Left lobe of liver (tissue), 2 donors: ENCODE measurements at places on chromosomes 6 and 20.

GRCh38 chr20:22863826-22864225, 171.3 kb upstream of the SSTR4 start:
- no peak for DNase-seq

DNA sequence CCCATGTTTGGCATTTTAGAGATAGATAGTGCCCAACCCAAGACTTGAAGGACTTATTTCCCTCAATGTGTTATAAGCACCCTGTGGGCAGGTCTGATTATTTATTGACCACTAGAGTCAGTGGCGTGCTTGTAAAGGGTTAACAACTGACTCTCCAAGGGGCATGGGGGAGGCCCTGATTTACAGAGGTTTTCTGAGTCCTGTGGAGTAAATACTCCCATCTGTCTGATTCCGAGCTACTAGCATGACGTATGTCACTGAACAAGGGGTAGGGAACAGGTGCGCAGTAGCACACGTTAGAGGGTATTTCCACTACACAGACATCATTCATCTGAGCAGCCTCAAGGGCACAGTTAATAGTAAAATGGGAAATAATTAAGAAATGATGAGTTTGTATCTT, 17.4 kb upstream of the TRAM2 start:
- DNase-seq = no peak

- no peak for DNase-seq
These were observed 221.2 kb downstream of the FNDC1 start for GRCh38 chr6:159390381-159390780.

DNA sequence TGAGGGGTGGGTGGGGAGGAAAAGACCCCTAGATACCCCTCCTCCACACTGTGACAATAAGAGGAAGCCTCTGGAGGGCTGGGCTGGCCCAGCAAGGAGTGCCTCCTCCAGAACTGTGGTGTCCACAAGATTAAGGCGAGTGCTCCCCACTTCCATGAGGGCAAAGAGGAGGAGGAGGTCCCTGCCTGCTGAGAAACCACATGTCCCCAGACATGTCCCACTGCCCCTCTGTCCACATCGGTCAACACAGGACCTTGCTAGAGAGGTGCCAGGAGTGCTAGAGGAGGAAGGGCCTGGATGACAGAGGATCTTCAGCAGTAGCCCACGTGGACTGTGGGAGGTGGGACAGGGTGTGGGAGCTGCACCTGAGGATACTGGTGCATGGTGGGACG, 3.1 kb downstream of the RAET1G start:
- peak; percentile 29 for DNase-seq

DNA sequence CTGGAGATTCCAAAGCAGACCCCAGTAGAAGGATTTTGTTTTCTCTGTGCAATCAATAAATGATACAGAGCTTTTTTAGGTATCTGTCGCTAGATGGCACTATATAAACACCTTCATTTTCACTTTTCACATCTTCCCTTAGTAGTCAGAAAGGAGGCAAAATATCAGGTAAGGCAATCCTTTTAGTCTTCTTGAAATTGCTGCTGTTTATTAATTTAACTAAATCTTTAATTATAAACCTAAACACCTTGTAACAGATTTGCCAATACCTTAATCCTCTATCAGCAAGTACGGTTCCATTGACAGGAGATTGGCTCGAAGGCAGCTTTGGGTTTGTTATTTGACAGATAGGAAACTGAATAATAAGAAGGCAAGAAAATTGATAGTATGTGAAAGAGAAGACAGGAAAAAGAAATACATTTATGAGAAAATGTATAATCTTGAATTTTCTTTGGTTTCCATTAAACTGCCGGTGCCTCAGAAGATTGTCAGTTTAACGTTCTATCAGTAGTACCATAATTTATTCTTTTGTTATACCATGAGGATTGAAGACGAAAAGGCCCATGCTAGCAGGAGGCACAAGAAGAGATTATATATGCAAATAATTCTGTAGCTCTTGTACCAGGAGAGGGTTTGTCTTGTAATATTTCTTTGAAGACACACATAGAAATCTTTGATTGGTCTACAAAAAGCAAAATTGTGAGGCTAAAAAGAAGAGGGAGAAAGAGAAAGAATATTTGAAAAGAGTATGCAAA, 23.5 kb upstream of the IBTK start:
- DNase-seq = no peak

- DNase-seq = no peak
These were observed 102.6 kb downstream of the CD109 start for GRCh38 chr6:73798592-73798991.

DNA sequence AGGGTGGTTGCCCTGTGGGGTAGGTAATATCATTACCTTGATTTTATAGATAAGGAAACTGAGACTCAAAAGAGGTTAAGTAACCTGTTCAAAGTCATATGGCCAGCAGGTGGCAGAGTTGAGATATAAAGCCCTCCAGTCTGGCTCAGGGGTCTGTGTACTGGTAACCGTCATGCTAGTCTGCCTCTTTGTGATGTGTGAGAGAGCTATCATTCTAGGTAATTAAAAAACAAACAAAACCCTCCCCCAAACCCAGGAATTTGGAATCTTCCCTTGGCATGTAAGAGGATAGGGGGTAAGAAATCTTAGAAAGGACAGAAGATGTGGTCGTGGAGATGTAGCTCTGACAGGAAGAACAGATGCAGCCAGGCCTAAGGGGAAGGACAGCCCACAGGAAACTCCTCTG, 206.0 kb downstream of the CDC5L start:
- DNase-seq = no peak

GRCh38 chr20:52422574-52423336, 231.2 kb upstream of the ZFP64 start:
- DNase-seq = no peak

DNA sequence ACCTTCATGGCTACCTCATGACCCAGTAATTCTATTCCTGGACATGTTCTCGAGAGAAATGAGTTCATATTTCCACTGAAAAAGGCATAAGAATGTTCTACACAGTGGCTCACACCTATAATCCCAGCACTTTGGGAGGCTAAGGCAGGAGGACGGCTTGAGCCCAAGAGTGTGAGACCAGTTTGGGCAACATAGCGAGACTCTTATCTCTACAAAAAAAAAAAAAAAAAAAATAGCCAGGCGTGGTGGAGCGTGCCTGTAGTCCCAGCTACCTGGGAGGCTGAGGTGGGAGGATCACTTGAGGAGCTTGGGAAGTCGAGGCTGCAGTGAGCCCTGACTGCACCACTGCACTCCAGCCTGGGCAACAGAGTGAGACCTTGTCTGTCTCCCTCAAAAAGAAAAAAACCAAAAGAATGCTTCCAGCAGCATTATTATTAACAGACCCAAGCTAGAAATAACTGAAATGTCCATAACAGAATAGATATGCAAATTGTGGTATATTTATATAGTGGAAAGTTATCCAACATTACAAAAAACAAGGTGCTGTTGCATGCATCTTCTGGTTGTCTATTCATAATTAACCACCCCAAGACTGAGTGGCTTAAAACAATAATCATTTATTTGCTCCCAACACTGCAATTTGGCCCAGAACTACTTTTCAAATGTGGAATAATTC, 9.4 kb upstream of the RAB44 start:
- no peak for DNase-seq

- no peak for DNase-seq
These were observed 85.6 kb upstream of the SSTR4 start for GRCh38 chr20:22949331-22950109.

DNA sequence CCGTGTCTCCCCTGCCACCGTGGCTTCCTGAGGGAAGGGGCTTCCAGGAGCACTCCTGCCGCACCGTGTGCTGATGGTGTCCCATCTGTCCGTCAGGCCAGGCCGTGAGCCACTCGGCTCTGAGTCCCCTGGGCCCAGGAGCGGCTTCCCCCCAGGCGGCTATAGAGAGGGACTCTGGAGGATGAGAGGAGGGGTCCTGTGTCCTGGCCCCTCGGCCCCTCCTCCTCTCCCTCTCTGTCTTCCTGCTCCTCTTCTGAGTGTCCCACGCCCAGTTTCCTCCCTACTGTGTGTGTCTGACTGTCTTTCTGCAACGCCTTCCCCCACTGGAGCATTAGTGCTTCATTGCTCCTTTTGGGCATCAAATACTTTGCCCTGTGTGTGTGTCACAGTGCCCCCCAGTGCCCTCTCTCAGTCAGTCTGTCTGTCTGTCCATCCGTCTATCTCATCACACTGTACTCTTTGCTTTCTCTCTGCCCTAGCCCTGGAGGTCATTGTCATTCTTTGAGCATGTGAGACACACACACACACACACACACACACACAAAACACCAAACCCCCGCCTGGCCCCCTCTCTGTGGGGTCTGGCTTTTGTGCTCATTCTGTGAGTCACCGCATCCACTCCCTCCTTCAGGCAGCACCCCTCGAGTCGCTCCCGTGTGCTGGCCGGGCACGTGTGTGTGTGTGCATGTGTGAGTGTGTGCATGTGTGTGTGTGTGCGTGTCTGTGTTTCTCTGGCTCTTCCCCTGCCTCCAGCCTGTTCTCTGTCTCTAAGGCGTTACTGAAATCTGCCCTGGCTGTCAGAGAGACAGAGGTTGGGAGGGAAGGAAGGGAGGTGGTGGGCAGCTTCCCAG, 71.9 kb downstream of the SRC start:
- DNase-seq = no peak

- DNase-seq = no peak
These were observed 47.5 kb downstream of the SIRPA start for GRCh38 chr20:1942486-1943274.

DNA sequence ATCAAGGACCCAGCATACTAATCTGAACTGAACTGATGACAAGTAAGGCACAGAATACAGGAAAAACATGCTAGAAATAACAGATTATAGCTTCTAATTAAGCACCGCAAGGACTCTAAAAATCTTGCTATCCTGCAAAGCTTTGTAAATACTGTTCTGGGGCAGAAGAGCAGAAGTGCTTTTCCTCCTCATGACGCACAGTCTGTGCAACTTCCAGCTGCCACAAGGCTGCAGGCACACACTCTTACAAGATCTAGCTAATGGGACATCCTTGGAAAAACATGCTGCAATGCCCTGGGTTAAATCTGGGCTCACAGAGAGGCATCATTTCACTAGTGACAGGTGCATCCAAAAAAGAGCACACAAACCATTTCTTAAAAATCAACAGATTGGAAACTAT, 188.6 kb downstream of the GJA10 start:
- no peak for DNase-seq

DNA sequence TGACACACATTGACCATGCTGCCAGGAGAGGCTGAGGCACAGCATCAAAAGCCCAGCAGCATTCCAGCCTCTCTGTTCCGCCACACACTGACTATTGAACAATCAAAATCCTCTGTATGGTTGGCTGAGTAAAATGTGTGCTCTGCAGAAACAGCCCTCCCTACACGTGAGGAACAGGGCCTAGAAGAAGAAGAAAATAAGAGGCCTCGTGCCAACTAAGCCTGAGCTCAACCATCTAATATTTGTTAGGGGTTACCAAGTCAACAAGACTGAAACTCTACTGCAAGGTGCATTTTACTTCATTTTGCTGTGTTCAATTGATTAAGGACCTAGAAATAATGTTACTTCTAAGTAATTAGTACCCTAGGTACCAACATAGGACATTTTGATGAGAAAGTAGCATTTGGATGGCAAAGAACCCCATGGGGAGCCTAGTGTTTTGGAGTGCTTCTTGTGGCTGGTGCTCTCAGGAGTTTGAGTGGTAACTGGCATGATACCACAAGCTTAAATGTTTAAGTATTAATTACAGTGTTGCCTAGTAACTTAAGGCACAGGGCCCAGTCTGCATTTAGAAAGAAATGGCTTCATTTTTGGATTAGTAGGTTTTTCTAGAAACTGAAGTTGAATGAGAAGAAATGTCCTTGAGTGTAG, 146.6 kb upstream of the PLN start:
- DNase-seq = no peak

DNA sequence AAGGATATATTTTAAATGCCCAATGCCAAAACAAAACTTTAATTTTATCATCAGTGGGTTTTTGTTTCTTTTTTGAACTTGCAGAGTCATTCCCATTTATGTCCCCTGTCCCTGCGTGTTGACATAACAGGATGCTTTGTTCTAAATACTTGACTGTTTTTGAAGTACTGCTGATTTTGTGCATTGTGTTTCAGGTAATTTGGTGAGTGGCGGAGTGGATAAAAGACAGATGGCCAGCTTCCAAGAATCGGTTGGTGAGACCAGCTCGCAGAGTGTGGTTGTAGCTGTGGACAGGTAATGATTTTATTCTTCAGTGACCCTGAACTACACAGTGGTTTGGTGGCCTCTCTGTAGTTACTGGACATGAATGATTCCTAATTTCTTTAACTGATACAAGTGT, 50.5 kb upstream of the CSE1L start:
- DNase-seq = no peak
